Dermis microvascular lymphatic vessel endothelial cell (primary cell): ENCODE measurements at places on chromosomes 2 and 18. TPM values are rescaled to one million over a fixed set of nuclear protein-coding genes. Genes with fewer than 3 reads are reported as not detected.

The MAL gene
- total RNA-seq, result not detected in 2 replicates

The TBC1D8 gene
- 62.4 and 120 TPM in 2 replicates for total RNA-seq

The RUFY4 gene
- total RNA-seq, result not detected in 2 replicates

The SLC14A1 gene
- not detected in 2 replicates for total RNA-seq

The HRH4 gene
- total RNA-seq, result not detected in 2 replicates

The NT5C1B gene
- not detected in 2 replicates for total RNA-seq

The PASK gene
- total RNA-seq, result 5.8 and 13.0 TPM in 2 replicates

The GATA6 gene
- total RNA-seq, result 0.13 and 0.51 TPM in 2 replicates

The BMP10 gene
- total RNA-seq, result not detected in 2 replicates

The TEX44 gene
- not detected in 2 replicates for total RNA-seq

The DAPL1 gene
- not detected in 2 replicates for total RNA-seq

The FABP1 gene
- total RNA-seq, result not detected in 2 replicates

The CCDC74A gene
- 2.2 and 2.5 TPM in 2 replicates for total RNA-seq

The SLC8A1 gene
- total RNA-seq, result 0.13 TPM in 2 replicates

The FOXI3 gene
- not detected in 2 replicates for total RNA-seq

The XDH gene
- total RNA-seq, result not detected in 2 replicates

The CD8B2 gene
- not detected in 2 replicates for total RNA-seq

The ZSCAN30 gene
- total RNA-seq, result 5.1 and 7.8 TPM in 2 replicates

The ADGRF3 gene
- total RNA-seq, result under 0.01 and 0.13 TPM in 2 replicates

The POTEI gene
- 0.25 and 0.26 TPM in 2 replicates for total RNA-seq

The RFX8 gene
- 0.13 and 0.51 TPM in 2 replicates for total RNA-seq

The SFXN5 gene
- 10.1 and 16.7 TPM in 2 replicates for total RNA-seq

The RASGRP3 gene
- 184 and 191 TPM in 2 replicates for total RNA-seq

The CD226 gene
- total RNA-seq, result 0.76 and 1.5 TPM in 2 replicates

The ALKAL2 gene
- not detected in 2 replicates for total RNA-seq

The RAX gene
- not detected in 2 replicates for total RNA-seq

The MSGN1 gene
- not detected in 2 replicates for total RNA-seq

The FRZB gene
- 0.13 and 0.51 TPM in 2 replicates for total RNA-seq

The ANKRD29 gene
- total RNA-seq, result 1.3 and 2.0 TPM in 2 replicates

The HNMT gene
- total RNA-seq, result 3.0 and 3.9 TPM in 2 replicates

The IL37 gene
- not detected in 2 replicates for total RNA-seq

The TGFA gene
- total RNA-seq, result 8.0 and 14.5 TPM in 2 replicates

The C2orf80 gene
- not detected in 2 replicates for total RNA-seq

The MARS2 gene
- total RNA-seq, result 4.1 and 6.8 TPM in 2 replicates

The CRYBA2 gene
- not detected in 2 replicates for total RNA-seq
